Natural killer cell (primary cell): ENCODE measurements at places on chromosomes 12 and 14. TPM values are rescaled to one million over a fixed set of nuclear protein-coding genes. Genes with fewer than 3 reads are reported as not detected.

The TBX5 gene
- total RNA-seq = not detected

The ADAM21 gene
- total RNA-seq = not detected

The CLEC2B gene
- 158 TPM for total RNA-seq

The LRTM2 gene
- not detected for total RNA-seq

The KIF21A gene
- total RNA-seq = 31.6 TPM
